ENCODE measurements at places on chromosomes 6 and 20. TPM values are rescaled to one million over a fixed set of nuclear protein-coding genes. Genes with fewer than 3 reads are reported as not detected.

SLC29A1 gene
- 57.6 TPM for polyA plus RNA-seq

PPP1R14C gene
- 0.40 TPM for polyA plus RNA-seq

SIRPG gene
- polyA plus RNA-seq, result not detected

HSPA1L gene
- polyA plus RNA-seq, result 0.59 TPM
